NCI-H187 treated with DMSO at 0.1 percent for 48 hours (cell line): ENCODE measurements at places on chromosomes 7 and 10.

DNA sequence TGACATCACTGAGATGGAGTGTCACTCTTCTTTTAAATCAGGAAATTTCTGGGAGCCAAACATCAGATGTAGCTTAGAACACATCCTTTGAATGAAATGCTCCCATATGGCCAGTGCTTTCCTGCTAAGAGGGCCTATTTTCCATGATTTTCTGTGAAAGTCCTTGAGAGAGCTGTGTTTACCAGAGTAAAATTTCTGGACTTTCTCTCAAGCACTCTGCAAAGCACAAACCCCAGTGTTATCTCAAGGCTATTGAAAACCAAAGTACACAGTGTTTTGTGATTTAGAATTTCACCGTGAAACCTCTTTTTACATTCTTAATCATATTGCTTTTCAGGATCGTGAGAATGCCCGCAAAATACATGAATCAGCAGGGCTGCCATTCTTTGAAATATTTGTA, 54.0 kb downstream of the PAPSS2 start:
- no peak for DNase-seq

- DNase-seq: no peak
Measured at GRCh38 chr7:47317487-47317886, 264.4 kb downstream of the TNS3 start.

GRCh38 chr10:44417761-44418160, 32.9 kb upstream of the CXCL12 start:
- no peak for DNase-seq

- DNase-seq: no peak
Measured at GRCh38 chr7:65910237-65910636, 37.4 kb downstream of the VKORC1L1 start.

DNA sequence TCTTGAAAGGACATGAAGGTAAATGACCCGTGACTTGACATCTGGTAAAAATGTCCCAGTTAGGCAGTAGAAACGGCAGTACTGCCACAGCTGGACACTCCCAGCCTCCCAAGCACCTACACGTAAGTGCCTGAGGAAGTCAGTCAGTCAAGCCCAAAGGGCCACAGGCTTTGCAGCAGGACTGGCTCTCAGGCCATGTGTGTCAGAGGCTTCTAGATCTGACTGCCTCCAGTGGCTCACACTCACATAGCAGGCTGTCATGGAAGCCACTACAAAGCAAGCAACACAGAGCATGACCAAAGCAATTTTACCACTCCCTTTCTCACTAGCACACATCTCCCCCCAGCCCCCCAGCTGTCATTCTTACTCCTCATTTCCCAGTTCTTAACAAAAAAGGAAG, 17.8 kb upstream of the CCNJ start:
- no peak for DNase-seq

- no peak for DNase-seq
Measured at GRCh38 chr7:100687751-100688300, 6.2 kb downstream of the GIGYF1 start.

- DNase-seq: no peak
Measured at GRCh38 chr7:28474282-28474638, 61.9 kb downstream of the CREB5 start.

GRCh38 chr7:4500812-4501211, 181.3 kb upstream of the FOXK1 start:
- no peak for DNase-seq
